ENCODE measurements at places on chromosomes 4 and X.

- DNase-seq = no peak
Measured at GRCh38 chr4:138189206-138189605, 52.9 kb downstream of the SLC7A11 start.

GRCh38 chr4:45596379-45597101 is 527.3 kb downstream of the GABRG1 start:
- no peak for DNase-seq

DNA sequence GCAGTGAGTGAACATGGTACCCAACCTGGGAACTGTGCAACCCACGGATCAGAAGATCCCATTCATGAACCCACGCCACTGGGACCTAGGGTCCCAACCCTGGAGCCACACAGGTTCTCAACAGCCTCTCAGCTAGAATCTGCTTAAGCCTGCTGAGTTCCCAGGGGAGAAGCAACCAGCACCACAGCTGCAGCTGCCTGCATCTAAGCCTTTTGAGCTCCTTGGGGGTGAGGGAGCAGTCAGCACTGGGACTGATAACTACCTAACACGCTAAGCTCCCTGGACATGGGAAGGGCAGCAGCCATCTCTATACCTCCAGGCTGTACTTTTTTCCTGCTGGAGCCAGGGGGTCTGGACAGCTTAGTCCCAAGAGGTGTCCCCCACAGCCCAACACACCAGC is 179.3 kb downstream of the IL15 start:
- no peak for DNase-seq

DNA sequence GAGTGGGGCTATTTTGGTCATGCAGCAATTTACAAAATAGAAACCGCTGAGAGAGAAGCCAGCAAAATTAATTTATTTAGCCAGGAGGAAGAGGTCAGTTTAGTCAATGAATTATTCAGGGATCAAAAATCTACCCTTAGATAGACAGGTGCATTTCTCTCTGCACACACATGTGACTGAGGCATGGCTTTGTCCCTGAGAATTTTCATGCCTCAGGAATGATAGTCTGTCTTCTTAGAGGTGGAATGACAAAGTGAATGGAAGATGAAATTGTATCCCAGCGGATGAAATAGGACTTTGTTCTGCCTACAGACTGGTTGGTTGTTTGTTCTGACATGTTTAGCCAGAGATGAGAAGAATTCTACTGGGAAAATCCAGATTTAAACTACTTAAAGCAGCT is 46.0 kb downstream of the ANKRD50 start:
- no peak for DNase-seq

- DNase-seq = no peak
Measured at GRCh38 chrX:12162420-12162819, 24.1 kb downstream of the FRMPD4 start.

- no peak for DNase-seq
Measured at GRCh38 chrX:9767375-9767774, 1.7 kb upstream of the GPR143 start.

- DNase-seq = no peak
Measured at GRCh38 chr4:127403471-127404084, 229.2 kb upstream of the INTU start.

- DNase-seq = no peak
Measured at GRCh38 chrX:114037515-114037914, 546.4 kb upstream of the HTR2C start.

GRCh38 chr4:155007660-155008176 is 200.7 kb upstream of the NPY2R start:
- DNase-seq = no peak

- DNase-seq = no peak
Measured at GRCh38 chrX:120726294-120726693, 96.4 kb upstream of the C1GALT1C1 start.

GRCh38 chr4:38534344-38535045 is 129.5 kb upstream of the KLF3 start:
- DNase-seq = no peak

DNA sequence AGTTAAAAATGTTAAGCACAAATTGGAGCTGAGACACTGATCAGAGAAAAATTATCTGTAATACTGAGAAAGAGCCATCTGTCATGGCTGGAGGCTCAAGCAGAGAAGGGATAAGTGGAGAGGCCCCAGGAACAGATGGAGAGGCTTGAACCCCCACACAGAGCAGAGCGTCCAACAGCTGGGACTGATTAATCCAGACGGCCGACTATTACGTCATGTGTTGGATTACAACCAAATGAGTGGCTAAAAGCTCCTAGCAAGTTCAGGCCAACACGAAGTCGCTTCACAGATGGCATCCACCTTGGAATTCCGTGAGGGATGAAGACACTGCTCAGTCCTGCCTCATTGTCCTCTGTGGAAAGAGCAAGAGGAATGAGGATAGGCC is 57.7 kb upstream of the ATXN3L start:
- DNase-seq = no peak

DNA sequence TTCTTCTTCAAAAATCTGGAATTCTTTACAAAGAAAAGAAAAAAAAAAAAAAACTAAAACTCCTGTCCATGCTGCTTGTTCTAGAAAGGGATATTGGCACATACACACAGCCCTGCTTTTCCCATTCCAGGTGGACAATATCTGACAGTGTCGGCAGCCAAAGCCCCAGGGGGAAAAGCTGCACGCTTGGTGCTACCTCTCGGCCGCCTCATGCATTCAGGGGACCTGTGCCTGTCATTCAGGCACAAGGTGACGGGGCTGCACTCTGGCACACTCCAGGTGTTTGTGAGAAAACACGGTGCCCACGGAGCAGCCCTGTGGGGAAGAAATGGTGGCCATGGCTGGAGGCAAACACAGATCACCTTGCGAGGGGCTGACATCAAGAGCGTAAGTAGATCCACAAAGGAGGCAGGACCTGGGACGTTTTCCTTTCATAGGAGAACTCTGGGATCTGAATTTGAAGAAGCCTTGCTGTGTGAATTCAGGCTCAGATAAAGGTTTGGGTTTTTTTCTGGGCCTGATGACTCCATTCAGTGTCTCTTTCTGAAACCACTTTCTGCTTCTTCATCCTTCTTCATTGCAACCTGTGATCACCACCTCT is 71.9 kb downstream of the NPNT start:
- DNase-seq = no peak

- DNase-seq = no peak
Measured at GRCh38 chr4:183139972-183140570, 41.0 kb downstream of the WWC2 start.

GRCh38 chr4:61320154-61320553 is 120.0 kb downstream of the ADGRL3 start:
- no peak for DNase-seq

- no peak for DNase-seq
Measured at GRCh38 chr4:139559687-139560086, 3.7 kb upstream of the SETD7 start.

DNA sequence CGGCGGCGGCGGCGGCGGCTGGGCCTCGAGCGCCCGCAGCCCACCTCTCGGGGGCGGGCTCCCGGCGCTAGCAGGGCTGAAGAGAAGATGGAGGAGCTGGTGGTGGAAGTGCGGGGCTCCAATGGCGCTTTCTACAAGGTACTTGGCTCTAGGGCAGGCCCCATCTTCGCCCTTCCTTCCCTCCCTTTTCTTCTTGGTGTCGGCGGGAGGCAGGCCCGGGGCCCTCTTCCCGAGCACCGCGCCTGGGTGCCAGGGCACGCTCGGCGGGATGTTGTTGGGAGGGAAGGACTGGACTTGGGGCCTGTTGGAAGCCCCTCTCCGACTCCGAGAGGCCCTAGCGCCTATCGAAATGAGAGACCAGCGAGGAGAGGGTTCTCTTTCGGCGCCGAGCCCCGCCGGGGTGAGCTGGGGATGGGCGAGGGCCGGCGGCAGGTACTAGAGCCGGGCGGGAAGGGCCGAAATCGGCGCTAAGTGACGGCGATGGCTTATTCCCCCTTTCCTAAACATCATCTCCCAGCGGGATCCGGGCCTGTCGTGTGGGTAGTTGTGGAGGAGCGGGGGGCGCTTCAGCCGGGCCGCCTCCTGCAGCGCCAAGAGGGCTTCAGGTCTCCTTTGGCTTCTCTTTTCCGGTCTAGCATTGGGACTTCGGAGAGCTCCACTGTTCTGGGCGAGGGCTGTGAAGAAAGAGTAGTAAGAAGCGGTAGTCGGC is 528 bp downstream of the FMR1 start:
- no peak for DNase-seq

- no peak for DNase-seq
Measured at GRCh38 chr4:45438047-45438446, 685.8 kb downstream of the GABRG1 start.

- DNase-seq = no peak
Measured at GRCh38 chrX:19958552-19959486, 32.0 kb downstream of the BCLAF3 start.

DNA sequence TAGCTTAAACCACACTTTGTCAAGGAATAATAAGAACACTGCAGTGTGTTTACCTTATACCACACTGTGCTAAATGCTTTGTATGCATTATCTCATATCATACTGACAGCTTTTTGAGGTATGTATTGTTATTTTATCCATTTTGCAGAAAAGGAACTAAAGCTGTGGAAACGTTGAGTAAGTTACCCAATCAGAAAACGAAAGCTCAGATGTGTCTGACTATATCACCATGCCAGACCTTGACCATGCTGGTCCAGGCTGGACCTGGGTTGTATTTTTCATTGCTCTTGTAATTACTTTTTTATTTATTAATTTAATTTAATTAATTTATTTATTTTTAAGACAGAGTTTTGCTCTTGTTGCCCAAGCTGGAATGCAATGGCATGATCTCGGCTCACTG is 2.1 kb downstream of the HSD17B11 start:
- DNase-seq = no peak
